ENCODE measurements at places on chromosomes 2 and 18. TPM values are rescaled to one million over a fixed set of nuclear protein-coding genes. Genes with fewer than 3 reads are reported as not detected.

- no peak for DNase-seq
Measured at GRCh38 chr2:101823859-101824258, 126.4 kb downstream of the MAP4K4 start.

DNA sequence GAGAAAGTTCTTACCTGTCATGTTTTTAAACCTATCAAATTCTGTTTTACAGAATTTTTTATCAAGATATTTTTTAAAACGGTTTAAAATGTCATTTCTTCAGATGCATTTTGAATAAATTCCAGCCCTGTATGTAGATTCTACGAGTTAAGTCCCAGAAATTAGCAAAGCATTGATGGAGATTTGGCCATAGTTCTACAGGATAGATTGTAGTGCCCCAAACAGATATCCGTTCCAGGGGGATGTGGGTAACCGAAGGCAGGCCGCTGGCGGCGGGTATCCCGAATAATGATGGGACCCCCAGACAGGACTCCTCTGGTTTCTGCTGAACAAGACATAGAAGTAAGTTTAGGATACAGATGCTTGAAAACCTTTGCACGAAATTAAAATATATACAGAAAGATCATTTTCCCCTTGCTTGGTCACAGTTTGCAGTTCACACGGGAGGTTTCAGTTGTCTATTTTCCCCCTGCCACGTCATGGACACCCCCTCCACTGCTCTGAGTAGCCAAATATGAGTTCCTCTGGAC lies 755 bp downstream of the NOL4 start:
- no peak for DNase-seq

Gene ZC3H8
- 18.3 TPM for total RNA-seq

Gene CPO
- 0.47 TPM for total RNA-seq

Gene CNDP1
- 0.59 TPM for total RNA-seq
